ENCODE measurements at places on chromosomes 11 and 22. TPM values are rescaled to one million over a fixed set of nuclear protein-coding genes. Genes with fewer than 3 reads are reported as not detected.

The XKR3 gene
- 0.25 TPM for total RNA-seq

The OR8A1 gene
- total RNA-seq, result not detected

The VSIG2 gene
- total RNA-seq, result not detected

The PARVG gene
- total RNA-seq, result 0.50 TPM

The HSPA8 gene
- total RNA-seq, result 2,163 TPM

The NPTXR gene
- 5.8 TPM for total RNA-seq

The ABCC8 gene
- 2.6 TPM for total RNA-seq

The CSKMT gene
- total RNA-seq, result 67.8 TPM

The HOATZ gene
- not detected for total RNA-seq

The C1QTNF4 gene
- total RNA-seq, result 3.5 TPM

The MMP12 gene
- total RNA-seq, result not detected

The MUC2 gene
- total RNA-seq, result not detected

The FDXACB1 gene
- total RNA-seq, result 2.3 TPM

The TMEM132A gene
- total RNA-seq, result 98.2 TPM

The HBB gene
- total RNA-seq, result not detected

The DBX1 gene
- not detected for total RNA-seq

The KRTAP5-11 gene
- not detected for total RNA-seq

Measured in H1 (cell line).